Activated CD8-positive, alpha-beta T cell treated with anti-CD3 and anti-CD28 coated beads for 36 hours (primary cell): ENCODE measurements at places on chromosomes 6 and 20.
A peak's percentile ranks its signal among the peaks of the same experiment; 100 is the strongest.

- DNase-seq: no peak
Observed at GRCh38 chr6:75624988-75625387, 23.3 kb downstream of the SENP6 start.

GRCh38 chr6:37820718-37821079, 1.2 kb downstream of the ZFAND3 start:
- DNase-seq: no peak

- no peak for DNase-seq
Observed at GRCh38 chr20:2210646-2211552, 84.9 kb upstream of the TGM3 start.

GRCh38 chr6:37029249-37029971, 24.0 kb downstream of the FGD2 start:
- peak; percentile 70 for DNase-seq

- DNase-seq: no peak
Observed at GRCh38 chr6:37835923-37836322, 16.4 kb downstream of the ZFAND3 start.

GRCh38 chr20:41359541-41360011, 7.0 kb downstream of the EMILIN3 start:
- DNase-seq: no peak

GRCh38 chr6:53318429-53318828, 30.3 kb downstream of the ELOVL5 start:
- DNase-seq: no peak

GRCh38 chr6:83470001-83470400, 39.1 kb upstream of the ME1 start:
- DNase-seq: no peak

DNA sequence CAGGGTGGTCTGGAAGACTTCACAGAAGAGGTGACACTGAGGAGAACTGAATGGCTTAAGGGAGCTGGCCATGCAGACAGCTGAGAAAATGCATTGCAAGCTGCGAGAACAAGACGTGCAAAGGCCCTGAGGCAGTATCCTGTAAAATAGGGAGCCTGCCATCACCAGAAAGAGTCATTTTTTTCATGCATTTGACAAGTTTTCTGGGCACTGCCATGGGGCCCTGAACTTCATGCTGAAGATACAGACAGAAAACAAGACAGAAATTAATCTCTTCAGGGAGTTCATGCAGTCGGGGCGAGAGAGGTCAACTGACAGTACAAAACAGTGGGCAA, 28.9 kb upstream of the NFATC2 start:
- no peak for DNase-seq

DNA sequence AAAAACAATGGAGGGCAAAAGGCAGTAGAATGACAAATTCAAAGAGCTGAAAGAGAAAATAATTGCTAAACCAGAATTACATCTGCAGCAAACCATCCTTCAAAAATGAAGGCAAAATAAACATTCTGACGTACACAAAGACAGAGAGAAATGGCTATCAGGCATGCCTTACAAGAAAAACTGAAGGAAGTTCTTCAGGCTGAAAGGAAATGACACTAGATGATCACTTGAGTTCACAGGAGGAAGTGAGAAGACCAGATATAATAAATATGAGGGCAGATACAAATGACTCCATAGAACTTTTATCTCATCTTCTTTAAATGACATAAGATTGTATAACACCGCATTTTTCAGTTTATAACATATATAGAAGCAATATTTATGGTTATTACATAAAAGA, 30.0 kb downstream of the DZANK1 start:
- no peak for DNase-seq

GRCh38 chr20:3786665-3787323, at the start of gene CENPB:
Gene CENPB, minus strand, starts transcription at chr20:3786740. Its CDS starts 257 bp downstream, at chr20:3786483.
- peak; percentile 89 for DNase-seq

GRCh38 chr6:16301511-16301910, 63.1 kb downstream of the GMPR start:
- no peak for DNase-seq

- DNase-seq: no peak
Observed at GRCh38 chr20:9608639-9609340, 94.4 kb downstream of the LAMP5 start.

DNA sequence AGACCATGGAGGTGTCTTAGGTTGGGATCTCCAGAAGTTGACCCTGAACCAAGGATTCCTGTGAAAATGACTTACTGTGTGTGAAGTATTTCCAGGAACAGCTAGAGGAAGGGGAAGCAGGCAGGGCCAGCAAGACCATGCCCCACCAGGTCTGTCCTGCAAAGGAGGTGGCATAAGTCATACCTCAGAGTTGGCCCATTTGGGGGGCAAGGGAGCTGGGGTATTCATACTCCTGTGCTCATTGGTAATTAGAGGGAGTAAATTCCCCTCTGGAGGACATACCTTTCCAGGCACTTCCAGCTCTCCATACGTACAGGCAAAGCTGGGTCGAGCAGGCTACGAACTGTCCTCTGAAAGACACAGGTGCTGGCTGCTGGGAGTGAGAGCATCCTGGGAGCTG, 72.4 kb downstream of the STK35 start:
- no peak for DNase-seq

GRCh38 chr20:35311409-35311808, 19.2 kb upstream of the FAM83C start:
- peak; percentile 88 for DNase-seq

DNA sequence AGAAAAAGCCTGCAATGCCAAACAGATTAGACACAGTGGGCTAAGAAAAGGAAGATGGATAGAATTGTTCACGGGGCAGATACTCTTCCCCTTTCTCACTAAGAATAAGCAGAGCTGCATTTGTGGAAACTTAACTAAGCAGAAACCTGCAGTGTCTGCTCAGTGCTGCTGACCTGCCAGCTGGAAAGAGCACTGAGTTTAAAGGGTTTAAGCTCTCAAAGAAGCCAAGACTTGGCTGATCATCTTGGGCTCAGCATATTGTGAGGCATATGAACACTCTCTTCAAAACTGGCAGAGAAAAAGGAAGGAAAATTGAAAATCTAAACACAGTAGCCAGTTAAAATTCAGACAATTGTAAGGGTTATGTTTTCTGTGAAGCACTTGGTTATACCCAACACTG, 711.1 kb upstream of the EPHA7 start:
- no peak for DNase-seq

DNA sequence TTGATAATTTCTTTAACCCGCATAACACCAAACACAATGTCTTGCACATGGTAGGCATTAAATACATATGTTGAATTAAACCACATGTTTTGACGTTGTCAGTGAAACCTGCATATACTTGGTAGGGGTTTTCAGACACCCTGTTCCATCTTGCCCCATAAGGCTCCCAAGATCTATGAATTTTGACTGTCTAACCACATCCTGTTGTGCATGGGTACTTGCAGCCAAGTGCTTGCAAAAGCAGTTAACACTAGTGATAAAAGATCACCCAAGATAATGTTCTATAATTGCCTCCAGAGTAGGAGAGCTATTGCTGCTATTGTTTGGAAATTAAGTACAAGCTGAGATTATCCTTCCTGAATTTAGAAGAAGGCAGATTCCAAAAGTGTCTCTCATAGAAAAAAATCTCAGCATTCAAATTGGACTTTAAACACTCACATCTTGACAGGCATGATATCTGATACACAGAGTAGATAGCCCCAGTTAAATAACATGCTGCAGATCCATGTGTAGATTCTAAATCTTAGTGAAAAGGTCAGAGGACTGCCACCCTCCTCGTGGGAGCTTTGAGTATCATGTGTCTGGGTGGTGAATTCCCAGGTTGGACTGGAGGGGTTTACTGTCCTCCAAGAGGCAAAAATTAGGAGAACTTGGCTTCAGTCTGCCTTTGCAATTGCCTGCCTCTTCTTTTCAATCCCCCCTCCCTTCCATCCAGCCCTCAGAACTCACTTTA, 25.8 kb upstream of the CCN6 start:
- peak; percentile 61 for DNase-seq
